NCI-H1930 (cell line): ENCODE measurements at places on chromosomes 5 and 9.

DNA sequence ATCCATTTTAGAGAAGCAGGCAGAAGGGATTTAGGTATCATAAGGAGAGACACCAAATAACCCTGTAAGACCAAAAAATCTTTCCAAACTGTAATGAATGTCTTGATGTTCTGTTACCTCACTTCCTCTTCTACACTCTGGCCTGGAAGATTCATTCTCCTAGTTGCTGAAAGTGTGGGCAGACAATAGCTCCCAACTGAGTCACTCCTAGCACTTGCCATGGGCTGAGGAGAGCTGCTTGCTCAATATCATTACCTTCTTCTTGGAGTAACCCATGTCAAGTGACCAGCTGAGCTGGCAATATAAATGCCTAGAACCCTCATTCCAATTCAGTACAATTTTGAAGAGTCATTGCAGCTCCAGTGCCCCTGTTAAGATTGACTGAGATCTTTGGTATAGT, 1985.5 kb upstream of the CDH6 start:
- DNase-seq = no peak

DNA sequence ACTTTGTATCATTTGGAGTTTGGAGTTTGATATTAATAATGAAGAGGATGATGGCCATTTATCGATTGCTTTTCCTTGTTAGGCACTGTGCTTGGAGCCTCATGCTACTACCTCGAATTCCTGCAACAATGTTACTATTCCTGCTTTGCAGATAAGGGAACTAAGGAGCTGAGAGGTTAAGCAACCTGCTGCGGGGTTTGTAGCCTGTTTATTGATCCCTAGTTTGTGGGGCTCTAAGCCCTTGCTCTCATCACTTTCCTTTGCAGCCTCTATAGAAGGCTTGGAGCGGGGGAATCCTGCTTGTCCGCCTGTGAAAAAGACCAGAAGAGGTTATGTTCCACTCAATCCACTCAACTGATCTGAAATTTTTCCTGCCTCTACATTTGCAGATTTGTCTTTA, 15.8 kb downstream of the ARHGEF28 start:
- no peak for DNase-seq

GRCh38 chr5:73374520-73375190, 73.9 kb downstream of the FOXD1 start:
- no peak for DNase-seq

DNA sequence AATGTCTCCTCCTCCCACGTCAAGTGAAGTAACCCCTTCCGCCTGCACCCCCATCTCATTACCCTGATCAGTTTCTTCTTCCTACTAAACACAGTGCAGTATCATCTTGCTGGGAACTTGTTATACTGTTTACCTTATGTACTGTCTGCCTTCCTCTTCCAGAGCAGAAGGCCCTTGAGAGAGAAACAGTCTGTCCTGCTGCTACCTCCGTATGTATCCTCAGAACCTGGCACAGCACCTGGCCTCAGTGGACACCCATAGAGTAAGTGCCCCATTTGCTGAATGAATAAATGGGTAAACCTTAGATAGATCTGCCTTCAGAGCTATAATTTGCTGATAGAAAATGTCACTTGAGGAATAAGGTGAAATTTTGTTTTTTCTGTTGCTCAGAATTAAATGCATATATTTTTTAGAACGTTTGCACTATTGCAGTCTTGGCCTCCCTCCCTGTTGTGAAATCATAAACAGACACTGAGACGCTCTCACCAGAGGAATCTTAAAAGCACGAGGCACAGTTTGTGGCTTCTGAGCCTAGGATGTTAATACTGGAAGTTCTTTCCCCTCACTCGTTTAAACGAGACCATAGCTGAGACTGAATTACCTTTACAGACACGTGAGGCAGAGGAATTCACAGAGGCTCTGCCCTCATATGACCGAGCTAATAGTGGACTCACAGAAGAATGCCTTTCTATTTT, 223.1 kb upstream of the DAP start:
- DNase-seq = no peak

DNA sequence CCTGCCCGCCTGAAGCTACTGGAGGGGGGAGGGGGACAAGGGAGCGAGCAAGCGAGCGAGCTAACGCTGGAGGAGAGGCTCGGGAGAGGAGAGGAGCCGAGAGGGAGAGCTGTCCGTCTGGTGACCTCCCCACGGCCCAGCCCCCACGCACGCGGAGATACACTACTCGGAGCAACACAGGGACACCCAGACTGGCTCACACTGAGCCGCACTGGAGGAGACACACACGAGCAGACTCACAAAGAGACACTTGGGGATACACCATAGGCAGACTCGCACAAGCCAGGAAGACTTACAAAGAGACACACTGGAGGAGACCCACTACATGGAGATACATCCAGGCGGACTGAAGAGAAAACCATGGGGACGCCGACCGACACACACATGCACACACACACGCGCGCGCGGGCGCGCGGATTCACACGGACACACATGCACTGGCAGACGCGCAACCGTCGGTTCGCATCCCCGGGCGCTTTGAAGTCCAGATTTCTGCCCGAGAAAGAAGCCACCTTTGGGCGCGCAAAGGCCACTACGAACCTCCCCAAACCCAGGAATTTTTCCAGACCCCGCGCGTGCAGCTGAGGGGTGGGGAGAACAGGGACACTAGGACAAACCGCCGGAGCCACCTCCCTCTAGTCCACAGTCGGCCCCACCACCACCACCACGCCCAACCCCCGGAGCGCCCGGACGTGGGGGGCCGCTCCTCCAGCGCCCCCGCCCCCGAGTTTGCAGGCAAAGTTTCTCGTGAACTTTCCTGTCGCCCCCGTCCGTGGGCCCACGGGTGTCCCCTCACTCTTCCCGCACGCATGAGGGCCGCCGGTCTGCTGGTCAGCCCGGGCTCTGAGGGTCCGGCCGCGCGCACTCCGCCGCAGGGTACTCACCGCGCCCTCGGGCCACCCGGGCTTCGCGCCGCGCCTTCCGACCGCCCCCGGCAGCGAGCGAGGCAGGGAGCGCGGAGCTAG, 571 bp downstream of the CNTFR start:
- no peak for DNase-seq

- DNase-seq = no peak
Observed at GRCh38 chr9:115601434-115601833, 483.5 kb upstream of the TNC start.

DNA sequence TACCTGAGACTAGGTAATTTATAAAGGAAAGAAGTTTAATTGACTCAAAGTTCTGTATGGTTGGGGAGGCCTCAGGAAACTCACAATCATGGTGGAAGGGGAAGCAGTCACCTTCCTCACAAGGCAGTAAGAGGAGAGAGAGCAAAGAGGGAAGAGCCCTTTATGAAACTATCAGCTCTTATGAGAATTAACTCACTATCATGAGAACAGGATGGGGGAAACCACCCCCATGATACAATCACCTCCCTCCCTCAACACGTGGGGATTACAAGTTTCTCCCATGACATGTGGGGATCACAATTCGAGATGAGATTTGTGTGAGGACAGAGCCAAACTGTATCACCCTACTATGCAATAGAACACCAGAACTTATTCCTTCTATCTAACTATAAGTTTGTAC, 27.9 kb downstream of the CD274 start:
- DNase-seq = no peak

DNA sequence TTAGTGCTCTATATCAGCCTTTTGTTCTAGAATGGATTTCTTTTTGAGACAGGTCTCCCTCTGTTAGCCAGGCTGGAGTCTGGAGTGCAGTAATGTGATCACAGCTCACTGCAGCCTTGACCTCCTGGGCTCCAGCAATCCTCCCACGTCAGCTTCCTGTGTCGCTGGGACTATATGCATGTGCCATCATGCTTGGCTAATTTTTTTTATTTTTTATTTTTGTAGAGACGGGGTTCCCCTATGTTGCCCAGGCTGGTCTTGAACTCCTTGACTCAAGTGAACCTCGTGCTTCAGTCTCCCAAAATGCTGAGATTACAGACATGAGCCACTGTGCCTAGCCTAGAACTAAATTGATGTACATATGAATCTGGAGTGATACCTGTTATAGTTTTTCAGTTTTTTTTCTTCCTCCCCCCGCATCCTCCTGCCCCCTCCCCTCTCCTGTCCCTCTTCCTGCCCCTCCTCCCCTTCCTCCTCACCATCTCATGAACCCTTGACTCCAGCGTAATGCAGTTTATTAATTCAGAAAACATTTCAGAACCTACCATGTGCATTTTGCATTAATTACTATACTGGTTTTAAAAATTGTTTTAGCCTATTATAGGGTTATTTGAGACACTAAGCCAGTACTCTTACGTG, 37.4 kb upstream of the TNFAIP8 start:
- no peak for DNase-seq

DNA sequence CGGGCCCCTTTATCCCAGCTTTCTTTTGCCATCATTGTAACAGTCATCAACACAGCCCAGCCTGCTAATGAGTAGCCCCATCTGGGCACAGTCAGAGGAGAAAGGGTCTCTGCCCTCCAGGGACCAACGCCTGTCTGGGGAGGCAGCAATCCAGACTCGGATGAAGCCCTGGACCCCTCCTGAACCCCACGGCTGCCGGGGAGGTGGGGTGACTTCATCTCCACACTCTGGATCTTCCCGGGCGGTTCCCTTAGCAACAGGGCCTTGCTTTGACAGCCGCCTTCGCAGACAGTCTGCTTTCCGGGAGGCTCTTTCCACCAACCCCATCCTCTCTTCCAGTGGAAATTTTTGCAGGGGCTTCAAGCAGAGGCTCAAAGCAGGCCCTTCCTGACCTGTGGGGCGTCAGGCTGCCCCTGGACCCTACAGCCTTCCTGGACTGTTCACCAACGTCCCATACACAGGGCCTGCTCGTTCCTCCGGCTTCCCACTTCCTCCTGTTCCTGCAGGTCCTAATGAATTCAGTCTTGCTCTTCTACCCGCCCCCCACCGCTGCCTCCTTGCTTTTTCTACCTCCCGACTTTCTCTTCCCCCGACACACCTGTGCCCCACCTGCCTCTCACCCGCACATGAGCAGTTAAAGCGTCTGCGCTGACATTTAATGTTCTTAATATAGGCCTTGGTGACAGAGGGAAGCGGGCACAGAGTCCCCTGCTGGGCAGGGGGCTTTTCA, 161.7 kb upstream of the MVB12B start:
- no peak for DNase-seq

- no peak for DNase-seq
Observed at GRCh38 chr9:20863945-20864344, 167.5 kb downstream of the HACD4 start.

- DNase-seq = no peak
Observed at GRCh38 chr5:179381691-179382090, 36.4 kb upstream of the ADAMTS2 start.

- no peak for DNase-seq
Observed at GRCh38 chr5:166329149-166329800, 1962.2 kb upstream of the WWC1 start.

DNA sequence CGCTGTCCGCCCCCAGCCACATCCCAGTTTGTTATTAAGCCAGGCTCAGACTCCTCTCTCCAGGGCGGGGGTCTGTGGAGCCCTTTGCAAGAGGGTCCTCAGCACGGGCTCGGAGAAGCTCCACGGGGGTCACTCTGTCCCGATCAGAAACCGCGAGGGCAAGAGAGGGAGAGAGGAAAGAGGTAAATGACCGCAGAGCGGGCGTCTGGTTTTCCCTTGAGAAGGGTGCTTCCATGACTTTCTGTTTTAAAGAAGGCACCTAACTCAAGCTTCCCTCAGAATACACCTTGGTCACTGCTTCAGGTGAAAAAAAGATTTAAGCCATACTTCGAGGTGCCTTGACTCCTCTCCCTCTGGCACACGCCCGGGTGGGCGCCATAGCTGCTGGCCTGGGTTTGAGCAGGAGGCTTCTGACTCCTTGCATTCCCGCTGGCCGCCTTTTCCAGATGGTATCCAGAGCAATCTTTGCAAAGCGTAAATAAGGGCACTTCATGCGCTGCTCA, 5.8 kb upstream of the TERT start:
- no peak for DNase-seq

GRCh38 chr5:124235576-124235975, 510.9 kb downstream of the ZNF608 start:
- DNase-seq = no peak

- DNase-seq = no peak
Observed at GRCh38 chr5:74240783-74241750, 399.5 kb downstream of the ENC1 start.

GRCh38 chr5:81779916-81780266, 29.0 kb upstream of the SSBP2 start:
- DNase-seq = no peak

DNA sequence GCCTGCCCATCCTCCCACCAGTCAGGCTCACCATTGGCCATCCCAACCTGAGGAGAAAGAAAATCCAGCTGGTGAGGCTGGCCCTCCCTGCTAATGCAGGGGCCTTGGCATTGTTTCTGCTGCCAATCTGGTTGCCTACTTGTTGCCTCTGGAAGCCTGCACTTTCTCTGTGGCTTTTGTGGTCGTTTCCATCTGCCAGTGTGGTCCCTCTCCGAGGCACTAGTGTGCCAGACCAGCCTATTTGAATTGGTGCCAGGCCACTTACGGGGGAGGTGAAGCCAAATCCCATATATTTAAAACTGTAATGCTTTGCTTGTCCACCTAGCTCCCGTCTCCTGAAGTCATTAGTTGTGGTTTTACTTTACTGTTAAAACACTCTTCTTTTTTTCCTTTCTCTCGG, 213.4 kb upstream of the ADAMTSL1 start:
- DNase-seq = no peak

- no peak for DNase-seq
Observed at GRCh38 chr5:178382754-178383164, 150.2 kb upstream of the PHYKPL start.

- no peak for DNase-seq
Observed at GRCh38 chr5:168291964-168292785, 730 bp downstream of the WWC1 start.

DNA sequence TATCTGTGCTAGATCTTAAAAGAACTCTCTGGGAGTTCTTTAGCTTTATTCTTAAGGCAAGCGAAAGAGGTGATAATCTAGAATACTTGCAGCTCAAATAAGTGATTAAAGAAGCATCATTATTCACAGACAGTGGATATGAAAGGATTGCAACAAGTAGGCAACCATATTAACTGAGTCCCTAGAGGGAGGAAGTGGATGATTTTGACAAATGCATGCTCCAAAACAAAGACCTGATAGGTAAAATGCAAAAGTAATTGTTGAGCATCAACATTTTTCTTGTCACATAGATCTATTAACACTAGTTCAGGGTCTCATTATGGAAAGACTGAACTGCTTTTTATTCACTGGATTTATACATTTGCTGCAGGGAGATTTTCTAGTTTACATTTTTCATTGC, 109.1 kb downstream of the EDIL3 start:
- DNase-seq = no peak
